ENCODE measurements at places on chromosomes 7 and 10. TPM values are rescaled to one million over a fixed set of nuclear protein-coding genes. Genes with fewer than 3 reads are reported as not detected.

DNA sequence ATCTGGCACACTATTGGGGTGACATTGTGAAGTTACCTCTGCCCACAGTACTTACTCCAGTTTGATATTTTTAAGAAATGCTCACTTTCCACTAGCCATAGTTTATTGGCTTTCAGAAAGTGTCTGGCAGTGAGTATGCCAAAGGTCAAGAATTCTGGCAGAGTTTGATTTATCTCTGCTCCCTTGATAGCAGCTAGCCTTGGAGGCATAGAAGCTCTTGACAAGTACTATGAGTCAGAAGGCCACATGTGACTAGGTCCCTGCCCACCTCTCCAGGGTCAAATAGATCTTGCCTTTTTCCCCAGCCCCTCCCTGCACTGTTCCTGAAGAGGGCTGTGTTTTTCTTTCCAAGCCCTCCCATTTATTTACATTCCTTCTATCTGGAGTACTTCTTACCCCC is 202.2 kb downstream of the AUTS2 start:
- DNase-seq, result no peak

- DNase-seq, result no peak
These were observed 804.2 kb downstream of the MAGI2 start for GRCh38 chr7:78649236-78649635.

- DNase-seq, result peak; percentile 6
These were observed 521.5 kb downstream of the PTPRN2 start for GRCh38 chr7:158066085-158066484.

DNA sequence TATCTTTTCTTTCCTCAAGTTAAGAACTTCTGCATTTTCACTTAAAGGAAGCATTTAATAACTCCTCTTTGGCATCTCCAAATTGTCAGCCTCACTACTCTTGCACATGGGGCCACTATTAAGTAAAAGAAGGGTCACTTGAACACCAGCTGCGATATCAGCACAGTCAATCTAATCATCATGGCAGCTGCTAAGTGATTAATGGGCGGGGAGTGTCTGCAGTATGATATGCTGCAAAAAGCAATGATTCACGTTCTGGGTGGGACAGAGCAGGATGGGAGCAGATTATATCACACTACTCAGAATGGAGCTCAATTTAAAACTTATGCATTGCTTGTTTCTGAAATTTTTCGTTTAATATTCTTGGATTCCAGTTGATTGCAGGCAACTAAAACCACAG is 447.4 kb upstream of the PFKP start:
- no peak for DNase-seq

GRCh38 chr10:103086799-103087198 is 106.3 kb downstream of the NT5C2 start:
- no peak for DNase-seq

DNA sequence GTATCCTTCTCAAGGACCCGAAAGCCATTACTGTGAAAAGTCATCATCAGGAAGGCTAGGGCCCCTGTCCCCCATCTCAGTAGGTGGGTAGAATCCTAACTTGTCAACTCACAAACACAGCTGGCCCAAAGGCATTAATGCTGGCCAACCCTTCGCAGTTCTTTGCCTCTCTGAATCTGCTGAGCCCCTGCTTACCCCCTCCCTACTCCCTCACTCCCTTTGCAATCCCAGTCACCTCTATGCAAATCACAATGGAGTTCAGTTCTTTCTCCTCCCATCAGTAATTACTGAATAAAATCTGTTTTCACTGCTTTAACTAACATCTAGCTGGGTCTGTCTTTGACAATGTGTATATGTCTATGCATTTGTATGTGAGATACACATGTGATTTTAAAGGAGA is 38.1 kb upstream of the AOAH start:
- DNase-seq, result no peak

DNA sequence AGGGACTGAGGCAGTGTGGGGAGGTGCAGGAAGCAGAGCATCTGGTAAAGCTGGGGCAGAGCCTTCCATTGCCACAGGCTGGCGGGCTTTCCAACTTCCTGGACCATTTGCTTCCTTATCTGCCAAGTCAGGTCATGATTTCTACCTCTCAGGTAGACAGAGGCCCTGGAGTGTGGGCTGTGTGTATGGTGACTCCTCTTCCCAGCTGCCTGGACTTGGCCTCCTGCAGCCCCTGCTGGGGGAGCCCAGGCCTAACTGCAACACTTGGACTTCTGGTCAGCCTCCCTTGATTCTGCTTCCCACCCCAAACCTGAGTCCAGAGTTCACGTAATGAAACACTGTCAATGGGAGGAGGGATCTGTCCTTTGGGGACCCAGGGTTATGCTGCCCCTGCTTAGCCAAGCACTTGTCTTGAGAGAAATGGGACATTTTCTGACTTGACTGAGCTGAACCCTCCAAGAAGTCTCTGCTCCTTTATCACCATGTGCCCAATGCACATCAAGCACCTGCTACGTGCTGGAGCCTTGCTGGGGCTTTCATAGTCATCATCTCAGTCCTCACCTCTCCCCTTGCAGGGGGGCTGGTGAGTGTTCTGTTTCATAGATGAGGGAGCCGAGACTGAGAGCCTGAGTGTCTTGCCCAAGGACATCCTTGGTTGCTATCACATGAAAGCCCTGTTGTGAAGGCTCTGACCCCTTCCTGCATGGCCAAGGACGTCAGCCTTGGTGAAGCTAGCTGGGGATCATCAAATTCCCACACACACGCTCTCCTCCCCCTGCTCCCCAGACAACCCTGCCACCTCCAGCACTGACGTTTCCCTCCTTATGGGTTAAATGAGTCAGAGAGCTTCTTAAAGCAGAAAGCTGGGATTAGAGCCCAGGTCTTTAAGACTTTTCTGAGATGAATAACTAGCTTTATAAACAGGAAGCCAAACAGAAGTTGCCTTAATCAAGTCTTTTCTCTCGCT is 3.4 kb downstream of the CLEC2L start:
- DNase-seq, result no peak

DNA sequence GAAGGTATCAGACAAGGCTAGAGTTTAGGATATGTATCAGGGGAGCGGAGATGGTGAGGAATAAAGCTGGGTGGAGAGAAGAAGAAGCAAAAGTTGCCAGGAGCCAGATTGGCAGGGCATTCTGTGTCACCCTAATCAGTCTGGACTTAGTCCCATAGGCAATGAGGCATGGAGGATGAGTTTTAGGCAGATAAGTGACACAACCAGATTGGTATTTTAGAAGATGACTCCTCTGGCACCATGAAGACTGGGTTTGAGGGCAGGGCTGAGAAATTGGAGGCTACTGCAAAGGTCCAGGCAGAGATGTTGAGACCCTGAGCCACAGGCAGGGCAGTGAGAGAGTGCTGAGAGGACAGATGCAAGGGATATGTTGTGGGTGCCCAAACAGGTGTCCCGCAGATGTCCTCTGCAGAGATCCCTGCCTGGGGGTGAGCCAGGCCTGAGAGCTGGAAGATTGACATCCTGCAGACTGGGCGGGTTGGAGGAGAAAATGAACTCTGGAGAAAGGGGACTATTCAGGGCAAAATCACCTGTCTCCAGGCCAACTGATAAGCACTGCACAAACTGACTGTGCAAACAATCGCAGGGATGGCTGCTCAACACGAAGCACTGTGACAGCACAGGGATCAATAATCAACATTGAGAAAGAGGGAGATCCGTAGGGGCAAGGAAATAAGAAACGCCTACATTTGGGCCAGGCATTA is 11.9 kb upstream of the HABP2 start:
- DNase-seq, result no peak

DNA sequence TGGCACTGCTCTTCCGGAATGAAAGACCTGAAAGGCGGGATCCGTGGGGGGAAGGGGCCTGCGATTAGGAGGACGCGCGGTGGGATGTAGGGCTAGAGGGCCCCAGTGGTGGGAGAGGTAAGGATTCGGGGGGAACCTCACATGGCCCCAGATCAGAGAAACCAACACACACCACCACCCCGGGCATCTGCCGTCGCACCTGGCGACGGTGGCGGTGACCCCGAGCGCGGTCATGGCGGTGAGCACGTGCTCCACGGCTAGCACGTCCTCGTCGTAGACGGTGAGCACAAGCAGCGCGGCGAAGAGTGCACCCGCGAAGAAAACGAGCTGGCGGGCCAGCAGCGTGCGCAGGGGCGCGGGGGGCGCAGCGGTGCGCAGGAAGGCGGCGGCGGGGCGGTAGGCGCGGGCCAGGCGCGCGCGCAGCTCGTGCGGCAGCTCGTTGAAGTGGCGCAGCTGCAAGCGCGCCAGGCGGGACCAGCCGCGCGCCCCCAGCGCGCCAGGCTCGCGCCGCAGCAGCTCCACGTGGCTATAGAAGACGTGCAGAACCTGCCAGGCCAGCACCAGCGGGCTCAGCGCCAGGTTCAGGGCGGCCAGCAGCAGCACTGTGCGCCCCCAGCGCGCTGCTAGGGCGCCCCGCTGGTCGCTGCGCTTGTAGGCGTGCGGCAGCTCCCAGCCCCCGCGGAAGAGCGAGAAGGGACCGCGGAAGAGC is 5.7 kb downstream of the ATG9B start:
- no peak for DNase-seq

DNA sequence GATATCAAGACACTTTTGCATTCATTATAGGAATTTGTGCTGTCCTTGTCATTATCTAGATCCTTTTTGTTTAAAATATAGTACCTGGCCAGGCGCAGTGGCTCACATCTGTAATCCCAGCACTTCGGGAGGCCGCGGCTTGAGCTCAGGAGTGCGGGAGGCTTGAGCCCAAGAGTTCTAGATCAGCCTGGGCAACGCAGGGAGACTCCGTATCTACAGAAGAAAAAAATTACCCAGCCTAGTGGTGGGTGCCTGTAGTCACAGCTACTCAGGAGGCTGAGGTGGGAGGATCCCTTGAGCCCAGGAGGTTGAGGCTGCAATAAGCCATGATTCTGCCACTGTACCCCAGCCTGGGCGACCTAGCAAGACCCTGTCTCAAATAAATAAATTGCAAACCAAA is 621 bp upstream of the MORN4 start:
- DNase-seq, result no peak

- no peak for DNase-seq
These were observed 358.8 kb downstream of the LRRTM3 start for GRCh38 chr10:67284589-67284988.

DNA sequence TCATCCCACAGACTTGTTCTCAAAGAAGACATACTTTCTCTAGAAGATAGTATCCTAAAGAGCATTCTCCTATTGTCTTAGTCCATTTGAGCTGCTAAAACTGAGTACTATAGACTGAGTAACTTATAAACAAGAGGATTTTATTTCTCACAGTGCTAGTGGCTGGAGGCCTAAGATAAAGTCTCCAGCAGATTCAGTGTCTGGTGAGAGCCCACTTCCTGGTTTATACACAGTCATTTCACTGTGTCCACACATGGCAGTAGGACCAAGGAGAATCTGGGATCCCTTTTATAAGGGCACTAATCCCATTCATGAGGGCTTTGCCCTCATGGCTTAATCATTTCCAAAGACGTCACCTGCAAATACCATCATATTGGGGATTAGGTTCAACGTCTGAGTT is 68.7 kb downstream of the LRRC17 start:
- no peak for DNase-seq

DNA sequence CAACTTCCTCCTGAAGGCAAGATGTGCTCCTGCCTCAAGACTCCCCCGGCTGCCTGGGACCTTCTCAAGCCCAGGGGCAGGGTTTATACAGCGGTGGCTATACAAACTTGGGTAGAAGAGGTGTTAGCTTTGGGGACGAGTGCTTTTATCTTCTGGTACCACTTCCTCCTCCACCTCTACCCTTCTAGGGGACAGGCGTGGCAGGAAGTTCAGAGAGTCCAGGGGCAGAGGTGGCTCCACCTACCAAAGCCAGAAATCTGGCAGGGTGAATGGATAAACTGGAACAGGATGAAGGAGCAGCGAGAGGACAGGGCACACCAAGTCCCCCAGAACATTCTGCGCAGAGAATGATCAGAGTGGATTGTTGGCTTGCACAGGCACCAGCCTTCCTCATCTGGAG is 24.0 kb upstream of the TM9SF3 start:
- no peak for DNase-seq

DNA sequence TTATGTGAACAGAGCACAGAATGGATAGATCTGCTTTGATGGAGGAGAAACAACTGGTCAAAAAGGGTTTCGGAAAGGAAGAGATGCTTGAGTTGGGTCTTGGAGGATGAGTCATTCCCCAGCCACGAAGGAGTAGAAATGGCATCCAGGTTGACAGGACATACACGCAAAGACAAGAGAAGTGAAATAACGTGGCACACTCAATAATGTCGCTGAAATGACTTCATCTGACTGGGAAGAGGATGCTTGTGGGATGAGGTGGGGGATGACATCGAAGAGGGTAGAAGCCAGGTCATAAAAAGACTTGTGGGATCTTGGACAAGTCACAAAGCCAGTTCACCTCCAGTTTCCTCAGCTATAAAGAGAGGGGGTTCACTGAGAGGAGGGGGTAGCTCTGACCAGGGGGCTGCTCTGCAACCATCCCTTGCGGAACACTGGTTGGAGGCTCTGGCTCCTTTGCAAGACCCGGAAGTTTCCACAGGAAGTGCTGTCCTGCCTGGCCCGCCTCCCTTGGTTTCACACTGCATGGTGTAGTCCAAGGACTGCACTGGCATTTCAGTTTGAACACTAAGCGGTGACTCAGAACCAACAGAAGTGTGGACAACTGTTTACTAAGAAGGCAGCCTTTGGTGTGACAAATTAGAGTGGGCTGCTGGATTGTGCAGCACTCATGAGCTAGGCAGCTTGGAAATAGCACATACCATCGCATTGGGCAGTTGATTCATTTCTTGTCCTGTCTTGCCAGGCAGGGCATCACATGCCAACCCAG is 189.9 kb upstream of the ADO start:
- no peak for DNase-seq

- DNase-seq, result no peak
These were observed 14.1 kb downstream of the CNNM1 start for GRCh38 chr10:99343262-99343661.

DNA sequence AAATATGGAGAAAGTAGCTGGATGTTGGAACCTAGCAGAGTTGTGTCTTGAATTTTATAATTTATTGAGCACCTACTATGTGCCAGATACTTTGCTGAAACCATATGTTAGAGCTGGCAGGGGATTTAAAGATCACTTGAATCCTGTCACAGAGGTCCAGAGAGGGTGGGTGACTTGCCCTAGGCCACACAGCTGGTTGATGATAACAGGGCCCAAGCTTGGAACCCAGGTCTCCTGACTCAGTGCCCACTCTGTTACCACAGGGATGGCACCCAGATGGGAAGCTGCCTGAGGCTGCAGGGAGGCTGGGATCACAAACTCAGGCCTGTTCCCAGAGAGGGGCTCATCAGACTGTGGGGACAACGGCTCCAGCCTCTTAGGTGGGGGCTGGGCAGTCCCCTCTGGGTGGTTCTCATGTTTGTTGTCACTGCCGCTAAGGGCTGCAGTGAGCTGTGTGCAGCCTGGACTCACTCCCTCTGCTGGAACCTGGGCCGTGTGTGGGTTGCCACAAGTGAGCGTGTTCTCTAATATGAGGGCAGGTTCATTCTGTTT is 18.6 kb downstream of the GOLGA7B start:
- no peak for DNase-seq

The MPP7 gene
- 14.0 TPM for total RNA-seq

The JCAD gene
- 25.5 TPM for total RNA-seq

The TLL2 gene
- 8.7 TPM for total RNA-seq

The NUTM2E gene
- not detected for total RNA-seq

Measured in Right ventricle myocardium superior (tissue), 1 donor.